Vagina (tissue), 2 donors: ENCODE measurements at places on chromosomes 6 and 20.

DNA sequence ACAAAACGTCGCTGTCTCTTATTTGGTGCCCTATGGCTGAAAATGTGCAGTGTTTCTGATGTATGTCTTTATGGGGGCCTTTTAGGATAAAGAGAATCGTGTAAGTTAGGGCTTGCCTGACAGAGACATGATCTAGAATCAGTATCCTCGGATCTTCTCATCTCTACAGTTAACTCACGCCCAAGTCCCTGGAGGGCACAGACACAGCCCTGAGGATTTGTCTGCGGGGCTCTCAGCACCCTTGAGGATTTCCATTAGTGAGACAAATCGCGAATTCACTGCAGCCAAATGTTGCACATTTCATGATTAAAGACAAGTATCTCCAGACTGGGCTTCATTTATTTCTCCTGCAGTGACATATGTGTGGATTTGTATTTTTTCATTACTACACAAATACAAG is 552.7 kb downstream of the C6orf118 start:
- no peaks in the 10 kb centered on the region for H3K4me1 ChIP-seq
- H3K36me3 ChIP-seq, result no peaks in the 10 kb centered on the region
- no peak overlapping the region for H3K4me3 ChIP-seq
- H3K27me3 ChIP-seq, result no peaks in the 10 kb centered on the region

GRCh38 chr6:143545976-143546547 is 34.5 kb upstream of the FUCA2 start:
- H3K4me3 ChIP-seq, result no peak overlapping the region
- no peak overlapping the region for H3K27ac ChIP-seq
- no peaks in the 10 kb centered on the region for H3K4me1 ChIP-seq
- H3K36me3 ChIP-seq, result no peaks in the 10 kb centered on the region

GRCh38 chr6:128073389-128073788 is 172.5 kb upstream of the THEMIS start:
- H3K27ac ChIP-seq, result no peak overlapping the region
- H3K4me3 ChIP-seq, result no peak overlapping the region
- H3K27me3 ChIP-seq, result no peaks in the 10 kb centered on the region
- no peak for DNase-seq
- no peaks in the 10 kb centered on the region for H3K36me3 ChIP-seq

DNA sequence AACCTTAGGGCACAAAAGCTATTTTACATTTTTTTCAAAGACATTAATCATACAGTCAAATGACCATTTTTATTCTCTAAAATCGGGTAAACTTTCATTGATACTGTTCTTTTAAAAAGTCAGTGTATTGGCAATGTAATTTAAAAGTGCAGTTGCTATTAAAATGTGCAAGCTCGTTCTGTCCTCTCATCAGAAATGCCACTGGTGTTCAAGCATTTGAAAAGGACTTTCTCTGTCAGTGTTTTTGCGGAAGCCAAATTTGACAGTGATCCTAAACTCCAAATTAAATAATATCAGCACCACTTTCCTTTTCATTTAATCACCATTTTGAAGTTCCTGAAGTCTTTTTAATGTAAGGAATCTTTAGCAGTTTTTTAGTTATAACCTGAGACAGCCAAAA is 69.6 kb downstream of the AFG1L start:
- no peak for DNase-seq
- H3K27ac ChIP-seq, result no peak overlapping the region
- no peaks in the 10 kb centered on the region for H3K36me3 ChIP-seq

GRCh38 chr20:34420146-34420545 is 57.1 kb downstream of the ITCH start:
- H3K27ac ChIP-seq, result no peak overlapping the region
- H3K36me3 ChIP-seq, result peaks cover 20% of the 10 kb centered on the region
- no peak overlapping the region for H3K4me3 ChIP-seq
- no peaks in the 10 kb centered on the region for H3K4me1 ChIP-seq
- no peak for DNase-seq

DNA sequence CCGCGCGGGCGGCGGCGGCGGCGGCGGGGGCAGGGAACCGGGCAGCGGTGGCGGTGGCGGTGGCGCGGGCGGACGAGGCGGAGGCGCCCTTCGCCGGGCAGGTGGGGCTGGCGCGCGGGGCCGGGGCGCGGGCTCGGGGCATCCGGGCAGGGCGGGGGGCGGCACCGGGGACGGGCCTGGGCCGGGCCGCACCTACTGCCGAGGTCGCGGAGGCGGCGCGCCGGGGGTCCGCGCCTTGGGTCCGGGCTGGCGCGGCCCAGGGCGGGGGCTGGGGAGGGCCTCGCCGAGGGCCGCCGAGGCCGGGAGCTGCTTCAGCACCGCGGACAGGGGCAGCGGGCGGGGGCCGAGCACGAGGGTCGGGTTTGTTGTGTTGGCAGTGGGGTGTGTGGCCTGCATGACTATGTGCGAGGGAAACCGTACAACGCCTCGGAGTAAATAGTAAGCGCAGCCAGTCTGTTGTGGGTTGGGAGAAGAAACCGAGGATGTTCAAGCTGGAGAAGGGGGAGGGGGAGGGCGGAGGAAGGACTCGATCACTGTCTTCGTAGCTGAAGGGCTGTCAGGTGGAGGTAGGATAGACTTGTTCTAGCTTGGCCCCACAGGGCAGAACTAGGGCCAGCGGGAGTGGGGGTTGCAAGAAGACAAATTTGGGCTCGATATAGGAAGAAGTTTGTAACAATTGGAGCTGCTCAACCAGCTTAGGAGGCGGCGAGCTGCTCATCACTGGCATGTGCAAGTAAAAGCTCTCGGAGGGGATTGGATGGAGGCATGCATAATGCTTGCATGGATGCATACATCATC is 593 bp downstream of the MMP24 start:
- no peak for DNase-seq
- H3K4me3 ChIP-seq, result no peak overlapping the region
- no peak overlapping the region for H3K27ac ChIP-seq
- no peaks in the 10 kb centered on the region for H3K36me3 ChIP-seq
- H3K4me1 ChIP-seq, result peaks cover 8% of the 10 kb centered on the region

DNA sequence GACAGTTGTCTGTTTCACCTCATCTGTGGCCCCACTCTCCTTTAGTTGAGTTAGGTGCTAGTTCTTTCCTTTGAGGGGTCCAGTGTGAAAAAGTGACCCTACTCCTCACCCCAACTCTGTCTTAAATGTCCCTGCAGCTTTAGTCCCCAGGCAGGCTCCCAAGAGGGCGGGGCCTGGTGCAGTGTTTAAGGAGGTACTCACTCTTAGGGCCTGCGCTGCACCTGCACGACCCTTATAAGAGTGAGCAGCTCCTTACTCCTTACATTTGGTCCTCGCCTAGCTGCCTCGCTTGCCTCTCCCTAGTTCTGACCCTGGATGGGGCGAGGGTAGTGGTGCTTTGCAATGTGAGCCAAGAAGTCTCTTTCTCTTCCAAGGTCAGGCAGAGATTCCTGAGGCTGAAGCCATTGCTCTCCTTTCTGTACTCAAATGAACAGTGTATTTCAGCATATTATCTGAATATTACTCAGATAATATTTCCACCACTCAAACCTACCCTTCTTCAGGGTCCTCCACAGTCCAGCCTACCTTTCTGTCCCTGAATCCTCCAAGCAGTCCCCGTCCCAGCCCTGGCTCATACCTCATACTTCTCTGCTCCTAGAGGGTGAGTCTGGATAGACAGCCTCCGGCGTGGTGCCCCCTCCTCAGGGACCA is 11.9 kb upstream of the VEGFA start:
- no peak overlapping the region for H3K4me3 ChIP-seq
- no peak overlapping the region for H3K27ac ChIP-seq
- no peaks in the 10 kb centered on the region for H3K27me3 ChIP-seq
- no peak for DNase-seq

GRCh38 chr20:4886771-4887527 is 114.4 kb downstream of the SLC23A2 start:
- no peaks in the 10 kb centered on the region for H3K4me1 ChIP-seq
- no peak overlapping the region for H3K4me3 ChIP-seq
- no peak for DNase-seq
- H3K27ac ChIP-seq, result no peak overlapping the region

DNA sequence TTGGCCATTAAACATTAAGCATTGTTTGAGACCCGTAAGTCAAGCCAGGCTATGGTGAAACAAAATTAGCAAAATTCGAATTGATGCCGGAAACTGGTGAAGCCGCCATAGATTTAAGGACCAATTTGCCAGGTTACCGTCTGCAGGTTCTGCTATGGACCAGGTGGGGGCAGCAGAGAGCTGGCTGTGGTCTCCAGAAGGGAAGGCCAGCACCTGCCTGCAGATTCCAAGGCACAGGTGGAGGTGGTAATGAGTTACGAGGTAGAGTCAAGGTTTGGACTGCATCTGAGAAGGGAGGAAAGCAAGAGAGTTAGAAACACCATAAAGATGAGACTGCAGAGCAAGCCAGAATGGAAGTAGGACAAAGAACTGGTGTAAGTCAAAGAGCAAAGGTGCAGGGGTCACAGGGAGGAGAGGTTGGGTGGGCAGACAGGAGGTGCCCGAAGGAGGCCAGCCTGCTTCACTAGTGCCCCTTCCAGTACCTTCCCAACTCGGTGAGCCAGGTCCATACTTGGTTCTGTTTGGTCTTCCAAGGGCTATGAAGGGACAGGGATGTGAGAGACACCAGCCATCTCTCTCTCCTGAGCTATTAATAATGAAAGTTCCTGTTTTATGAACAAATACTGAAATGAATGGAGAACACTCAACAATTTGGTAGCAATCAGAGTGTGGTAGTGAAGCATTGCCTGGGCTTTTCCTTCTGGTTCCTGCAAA is 131.6 kb upstream of the ESR1 start:
- no peaks in the 10 kb centered on the region for H3K36me3 ChIP-seq
- no peaks in the 10 kb centered on the region for H3K27me3 ChIP-seq
- no peak for DNase-seq
- peaks cover 13% of the 10 kb centered on the region for H3K4me1 ChIP-seq
- no peak overlapping the region for H3K4me3 ChIP-seq

DNA sequence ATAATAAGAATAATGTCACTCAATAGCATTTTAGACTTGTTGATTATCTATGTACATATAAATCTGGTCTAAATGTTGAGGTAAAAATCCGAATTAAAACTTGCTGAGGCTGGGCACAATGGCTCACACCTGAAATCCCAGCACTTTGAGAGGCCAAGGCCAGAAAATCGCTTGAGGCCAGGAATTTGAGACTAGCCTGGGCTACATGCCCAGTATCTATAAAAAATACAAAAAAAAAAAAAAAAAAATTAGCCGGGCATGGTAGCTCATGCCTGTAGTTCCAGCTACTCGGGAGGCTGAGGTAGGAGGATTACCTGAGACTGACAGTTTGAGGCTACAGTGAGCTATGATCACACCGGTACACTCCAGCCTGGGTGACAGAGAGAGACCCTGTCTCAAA is 34.2 kb upstream of the SUPT3H start:
- H3K36me3 ChIP-seq, result no peaks in the 10 kb centered on the region
- no peak for DNase-seq
- no peaks in the 10 kb centered on the region for H3K4me1 ChIP-seq
- H3K4me3 ChIP-seq, result no peak overlapping the region
- H3K27ac ChIP-seq, result no peak overlapping the region
- H3K27me3 ChIP-seq, result no peaks in the 10 kb centered on the region

DNA sequence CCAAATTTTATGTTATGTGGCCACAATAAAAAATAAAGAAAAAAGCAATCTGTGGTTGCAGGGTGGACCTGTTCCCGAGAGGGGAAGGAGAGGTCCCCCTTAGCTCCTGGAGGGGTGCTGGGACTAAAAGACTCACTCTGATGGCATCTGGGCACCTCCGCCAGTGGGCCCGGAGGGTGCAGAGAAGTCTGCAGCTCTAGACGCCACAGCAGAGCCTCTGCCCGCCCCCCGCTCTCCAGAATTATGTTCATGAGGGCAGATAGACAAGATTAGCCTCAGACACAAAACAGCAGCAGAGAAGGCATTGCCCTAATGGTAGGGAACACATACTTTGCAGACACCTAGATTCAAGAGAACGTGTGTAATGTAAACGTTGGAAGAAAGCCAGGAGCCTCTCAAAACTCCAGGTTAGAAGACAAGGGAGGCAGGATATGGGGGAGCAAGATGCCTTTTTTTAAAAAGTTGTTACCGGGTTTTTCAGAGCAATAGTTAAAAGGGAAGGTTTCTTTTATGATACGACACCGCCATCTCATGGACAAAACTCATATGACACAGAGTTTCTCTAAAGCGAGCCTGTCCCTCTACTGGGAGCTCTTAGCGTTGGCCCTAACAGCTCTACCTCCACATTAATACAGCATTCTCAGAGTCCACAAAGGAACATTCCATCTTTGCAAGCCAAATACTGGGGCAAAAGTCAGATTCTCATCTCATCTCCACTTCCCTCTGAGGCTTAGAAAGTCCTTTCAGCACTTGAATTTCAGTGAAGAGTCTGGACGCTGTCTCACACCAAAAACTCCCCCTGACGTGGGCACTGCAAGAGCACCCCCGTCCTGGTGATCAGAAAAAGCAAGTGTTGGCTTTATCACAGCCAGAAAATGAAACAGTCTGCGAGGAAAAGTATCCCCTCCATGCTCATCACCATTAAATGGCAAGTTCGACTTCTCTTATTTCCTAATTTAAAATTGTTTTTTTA is 47.2 kb downstream of the FOXF2 start:
- H3K27me3 ChIP-seq, result no peaks in the 10 kb centered on the region
- H3K27ac ChIP-seq, result no peak overlapping the region
- H3K4me3 ChIP-seq, result no peak overlapping the region
- H3K4me1 ChIP-seq, result no peaks in the 10 kb centered on the region
- no peaks in the 10 kb centered on the region for H3K36me3 ChIP-seq
- DNase-seq, result no peak

- peaks cover 18% of the 10 kb centered on the region for H3K4me1 ChIP-seq
- H3K4me3 ChIP-seq, result no peak overlapping the region
- no peaks in the 10 kb centered on the region for H3K36me3 ChIP-seq
- H3K27ac ChIP-seq, result no peak overlapping the region
- peak; percentile 81 for DNase-seq
These were observed 3.6 kb upstream of the TOX2 start for GRCh38 chr20:43911066-43911465.

- no peaks in the 10 kb centered on the region for H3K27me3 ChIP-seq
- H3K4me3 ChIP-seq, result no peak overlapping the region
- no peaks in the 10 kb centered on the region for H3K4me1 ChIP-seq
- no peak for DNase-seq
These were observed 115.9 kb downstream of the OTOR start for GRCh38 chr20:16864069-16864468.

DNA sequence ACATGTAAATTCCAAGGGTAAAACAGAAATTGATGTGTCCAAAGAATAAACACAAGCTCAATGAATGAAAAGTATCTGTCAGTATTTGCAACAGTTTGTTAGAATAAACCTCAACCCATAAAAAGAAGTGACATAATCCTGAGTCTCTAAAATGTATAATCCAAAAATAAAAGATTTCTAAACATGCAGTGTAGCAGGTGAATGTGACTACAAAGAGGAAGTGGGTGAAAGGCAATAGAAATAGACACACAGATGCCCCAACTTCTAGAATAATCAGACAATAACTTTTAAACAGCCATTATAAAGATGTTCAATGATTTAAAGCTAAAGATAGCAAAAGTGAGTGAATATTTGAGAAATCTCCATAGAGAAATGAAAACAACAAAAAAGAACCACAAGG is 1009.2 kb upstream of the GJE1 start:
- no peak overlapping the region for H3K27ac ChIP-seq
- no peak overlapping the region for H3K4me3 ChIP-seq
- no peaks in the 10 kb centered on the region for H3K36me3 ChIP-seq
- no peaks in the 10 kb centered on the region for H3K4me1 ChIP-seq
- no peak for DNase-seq
- no peaks in the 10 kb centered on the region for H3K27me3 ChIP-seq

- no peaks in the 10 kb centered on the region for H3K27me3 ChIP-seq
- H3K36me3 ChIP-seq, result no peaks in the 10 kb centered on the region
- no peak for DNase-seq
These were observed 504.8 kb downstream of the MEI4 start for GRCh38 chr6:78157606-78158005.

GRCh38 chr6:64737418-64737817 is 969.6 kb downstream of the EYS start:
- no peak overlapping the region for H3K4me3 ChIP-seq
- H3K27me3 ChIP-seq, result no peaks in the 10 kb centered on the region
- no peak for DNase-seq
- no peaks in the 10 kb centered on the region for H3K4me1 ChIP-seq
- no peaks in the 10 kb centered on the region for H3K36me3 ChIP-seq
- no peak overlapping the region for H3K27ac ChIP-seq
